Activated CD4-positive, alpha-beta memory T cell treated with anti-CD3 and anti-CD28 coated beads for 36 hours (primary cell): ENCODE measurements at places on chromosomes 5 and 9.
A peak's percentile ranks its signal among the peaks of the same experiment; 100 is the strongest.

- no peaks in the 10 kb centered on the region for H3K36me3 ChIP-seq
- H3K4me3 ChIP-seq: no peak overlapping the region
- no peaks in the 10 kb centered on the region for H3K27me3 ChIP-seq
- peaks cover 8% of the 10 kb centered on the region for H3K4me1 ChIP-seq
- H3K27ac ChIP-seq: no peak overlapping the region
These were observed 37.6 kb downstream of the MFAP3 start for GRCh38 chr5:154076240-154076922.

DNA sequence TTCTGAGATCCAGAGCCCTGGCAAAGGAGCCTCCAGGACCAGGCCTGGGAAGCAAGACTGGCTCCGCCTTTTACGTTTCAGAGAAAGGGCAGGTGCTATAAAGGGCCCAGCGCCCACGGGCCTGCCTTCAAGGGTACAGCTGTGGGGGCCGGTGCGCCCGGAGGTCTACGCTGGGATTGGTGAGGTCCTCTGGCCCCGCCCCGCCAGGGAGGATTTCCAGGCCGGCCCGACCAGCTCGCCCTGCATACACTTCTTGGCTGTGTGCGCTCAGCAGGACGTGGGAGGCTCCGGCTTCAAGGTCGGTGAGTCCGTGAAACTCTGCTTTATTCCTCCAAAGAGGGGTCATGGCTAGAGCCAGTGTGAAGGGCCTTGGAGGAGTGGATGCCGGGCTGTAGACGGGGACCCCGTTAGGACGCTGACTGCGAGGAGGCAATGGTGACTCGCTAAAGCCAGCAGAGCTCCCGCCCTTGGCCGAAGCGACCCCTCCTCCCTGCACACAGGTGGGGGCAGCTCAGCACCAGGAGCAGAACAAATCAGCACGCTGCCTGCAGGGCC, at the start of gene CKMT2:
CKMT2 (plus strand) TSS at position 243 of the 555 bp plus-strand sequence. CDS start 17,811 bp downstream, outside the sequence.
- H3K27ac ChIP-seq: no peak within 1 kb of the TSS
- no peaks in the 10 kb centered on the region for H3K27me3 ChIP-seq
- H3K4me1 ChIP-seq: peaks cover 17% of the 10 kb centered on the region
- DNase-seq: no peak
- H3K36me3 ChIP-seq: no peaks in the 10 kb centered on the region

DNA sequence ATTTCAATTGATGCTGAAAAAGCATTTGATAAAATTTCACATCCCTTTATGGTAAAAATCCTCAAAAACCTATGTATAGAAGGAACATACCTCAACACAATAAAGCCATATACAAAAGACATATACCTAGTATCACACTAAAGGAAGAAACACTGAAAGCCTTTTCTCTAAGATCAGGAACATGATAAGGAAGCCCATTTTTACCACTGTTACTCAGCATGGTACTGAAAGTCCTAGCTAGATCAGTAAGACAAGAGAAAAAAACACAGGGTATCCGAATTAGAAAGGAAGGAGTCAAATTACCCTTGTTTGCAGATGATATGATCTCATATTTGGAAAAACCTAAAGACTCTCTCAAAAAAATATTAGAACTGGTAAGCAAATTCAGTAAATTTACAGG, 350.2 kb upstream of the PDE4D start:
- DNase-seq: no peak
- no peaks in the 10 kb centered on the region for H3K4me1 ChIP-seq
- H3K27me3 ChIP-seq: no peaks in the 10 kb centered on the region
- H3K4me3 ChIP-seq: no peak overlapping the region

DNA sequence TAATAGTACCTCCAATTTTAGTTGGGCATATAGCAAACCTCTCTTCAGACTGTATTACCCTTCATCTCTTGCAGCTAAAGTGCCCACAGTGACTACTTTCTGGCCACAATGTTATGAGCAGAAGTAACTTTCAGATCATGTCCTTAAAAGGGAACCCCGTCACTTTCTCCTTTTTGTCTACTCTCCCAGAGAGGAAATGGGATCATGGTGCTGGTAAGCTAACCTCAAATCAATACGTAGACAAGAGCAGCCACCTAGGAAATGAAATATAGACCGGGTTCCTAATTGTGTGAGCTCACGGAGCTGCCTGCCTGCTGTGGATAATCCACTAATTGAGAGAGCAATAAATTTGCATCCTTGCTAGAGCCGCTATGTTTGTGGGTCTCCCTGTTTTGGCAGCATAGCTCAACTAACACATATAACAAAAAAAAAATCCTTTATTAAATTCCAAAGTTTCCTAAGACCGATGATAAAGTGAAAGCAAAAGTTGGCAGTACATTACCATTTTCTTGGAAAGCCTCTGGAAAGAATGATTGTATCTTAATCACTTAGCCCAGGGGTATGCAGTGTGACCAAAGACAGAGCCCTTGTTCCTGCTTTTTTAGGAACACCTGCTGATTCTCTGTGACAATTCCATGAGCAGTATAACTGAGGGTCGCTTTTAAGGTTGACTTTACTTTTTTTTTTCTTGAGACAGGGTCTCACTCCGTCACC, 5.6 kb upstream of the IL7R start:
- peak overlapping the region; percentile 100 for H3K27ac ChIP-seq
- peaks cover 59% of the 10 kb centered on the region for H3K36me3 ChIP-seq
- H3K4me3 ChIP-seq: peak overlapping the region; percentile 93
- peaks cover 69% of the 10 kb centered on the region for H3K4me1 ChIP-seq

GRCh38 chr9:132609829-132610228, 27.4 kb downstream of the BARHL1 start:
- H3K27ac ChIP-seq: no peak overlapping the region
- H3K36me3 ChIP-seq: peaks cover 79% of the 10 kb centered on the region
- DNase-seq: no peak
- no peak overlapping the region for H3K4me3 ChIP-seq
- H3K4me1 ChIP-seq: no peaks in the 10 kb centered on the region

DNA sequence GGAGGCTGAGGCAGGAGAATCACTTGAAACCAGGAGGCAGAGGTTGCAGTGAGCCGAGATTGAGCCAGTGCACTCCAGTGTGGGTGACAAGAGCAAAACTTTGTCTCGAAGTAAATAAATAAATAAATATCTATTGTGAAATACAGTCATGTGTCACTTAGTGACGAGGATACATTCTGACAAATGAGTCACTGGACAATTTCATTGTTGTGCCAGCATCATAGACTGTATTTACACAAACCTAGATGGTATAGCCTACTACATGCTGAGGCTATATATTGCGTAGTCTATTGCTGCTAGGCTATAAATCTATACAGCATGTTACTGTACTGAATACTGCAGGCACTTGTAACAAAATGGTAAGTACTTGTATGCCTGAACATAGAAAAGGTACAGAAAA, 61.1 kb upstream of the CCL21 start:
- no peaks in the 10 kb centered on the region for H3K36me3 ChIP-seq
- no peaks in the 10 kb centered on the region for H3K4me1 ChIP-seq
- no peak overlapping the region for H3K4me3 ChIP-seq

DNA sequence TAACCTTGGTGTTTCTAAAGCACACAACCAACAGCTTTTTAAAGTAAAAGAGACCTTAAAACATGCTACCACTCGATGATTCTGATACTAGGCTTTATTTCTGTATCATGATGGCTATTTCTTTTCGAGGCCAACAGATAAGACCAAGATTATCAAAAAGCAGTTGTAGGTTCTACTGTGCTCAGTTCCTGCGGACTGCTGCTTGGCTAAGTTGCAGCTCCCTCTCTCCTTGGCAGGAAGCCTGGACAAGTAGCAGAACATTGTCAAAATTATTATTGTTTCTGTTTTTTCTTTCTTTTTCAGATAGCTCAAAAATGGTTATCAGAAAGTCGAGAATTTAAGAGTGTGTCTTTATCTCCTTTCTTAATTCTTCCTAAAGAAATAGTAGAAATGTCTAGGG, 607.6 kb downstream of the PTPRD start:
- no peaks in the 10 kb centered on the region for H3K4me1 ChIP-seq
- no peak overlapping the region for H3K4me3 ChIP-seq
- H3K27me3 ChIP-seq: no peaks in the 10 kb centered on the region
- no peaks in the 10 kb centered on the region for H3K36me3 ChIP-seq

GRCh38 chr5:159804121-159804520, 112.2 kb upstream of the ADRA1B start:
- no peak overlapping the region for H3K27ac ChIP-seq
- no peak overlapping the region for H3K4me3 ChIP-seq
- H3K27me3 ChIP-seq: peaks cover 22% of the 10 kb centered on the region
- no peaks in the 10 kb centered on the region for H3K4me1 ChIP-seq
- no peaks in the 10 kb centered on the region for H3K36me3 ChIP-seq
- no peak for DNase-seq

DNA sequence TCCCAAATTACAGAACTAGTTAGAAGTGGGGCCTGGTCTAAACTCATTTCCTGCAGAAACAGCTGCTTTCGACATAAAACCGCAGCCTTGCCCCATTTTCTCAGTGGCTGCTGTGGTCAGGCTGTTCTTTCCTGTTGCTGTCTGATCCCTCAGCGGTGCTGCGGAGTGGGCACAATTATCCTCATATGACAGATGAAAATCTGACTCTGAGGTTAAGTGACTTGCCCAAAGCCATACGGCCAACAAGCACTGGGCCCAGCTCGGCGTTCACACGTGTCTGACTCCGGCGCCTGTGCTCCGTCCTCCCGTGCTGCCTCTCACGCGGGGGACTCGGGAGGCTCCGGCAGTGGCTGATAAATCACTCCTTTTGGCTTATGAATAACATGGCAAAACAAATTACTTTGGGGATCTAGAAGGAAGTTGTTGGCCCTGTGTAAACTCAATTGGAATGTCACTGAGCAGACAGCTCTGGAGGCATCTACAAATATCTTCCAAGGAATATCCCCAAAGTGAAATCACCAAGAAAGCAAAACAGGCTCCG, 142.6 kb upstream of the LMX1B start:
- H3K4me3 ChIP-seq: peak overlapping the region; percentile 51
- peak overlapping the region; percentile 49 for H3K27ac ChIP-seq
- peaks cover 48% of the 10 kb centered on the region for H3K4me1 ChIP-seq
- H3K27me3 ChIP-seq: peaks cover 7% of the 10 kb centered on the region

- peaks cover 7% of the 10 kb centered on the region for H3K36me3 ChIP-seq
- no peak for DNase-seq
- H3K27me3 ChIP-seq: no peaks in the 10 kb centered on the region
- H3K4me3 ChIP-seq: no peak overlapping the region
These were observed 147.8 kb upstream of the RAPGEF1 start for GRCh38 chr9:131887680-131888079.
